Effector CD8-positive, alpha-beta T cell (primary cell): ENCODE measurements at places on chromosomes 6 and 20.

- DNase-seq, result no peak
Observed at GRCh38 chr6:113854531-113855499, 2.3 kb upstream of the MARCKS start.

DNA sequence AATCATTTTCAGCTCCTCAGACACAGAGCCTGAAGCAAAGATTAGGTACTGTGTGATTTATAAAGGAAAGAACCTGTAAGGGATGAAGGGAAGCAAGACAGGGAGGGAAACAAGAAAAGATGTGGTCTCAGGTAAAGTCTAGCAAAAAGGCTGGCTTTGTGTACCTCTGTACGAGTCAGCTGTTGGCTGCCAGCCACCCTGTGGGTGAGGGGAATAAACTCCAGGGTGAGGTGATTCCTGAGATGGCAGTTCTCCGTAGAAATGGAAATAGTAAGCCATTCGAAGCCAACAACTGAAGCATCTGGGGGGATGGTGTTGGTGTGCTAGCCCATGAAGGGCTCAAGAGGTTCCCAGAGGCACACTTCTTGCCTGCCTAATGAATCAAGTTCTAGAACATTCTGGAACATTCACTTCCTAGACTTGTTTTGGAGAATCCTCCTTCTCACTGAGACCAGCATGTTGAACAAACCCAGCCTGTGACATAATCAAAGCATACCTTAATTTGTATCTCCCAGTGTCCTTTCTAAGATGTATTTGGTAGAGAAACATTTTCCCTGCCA is 10.6 kb upstream of the TTPAL start:
- DNase-seq, result no peak

DNA sequence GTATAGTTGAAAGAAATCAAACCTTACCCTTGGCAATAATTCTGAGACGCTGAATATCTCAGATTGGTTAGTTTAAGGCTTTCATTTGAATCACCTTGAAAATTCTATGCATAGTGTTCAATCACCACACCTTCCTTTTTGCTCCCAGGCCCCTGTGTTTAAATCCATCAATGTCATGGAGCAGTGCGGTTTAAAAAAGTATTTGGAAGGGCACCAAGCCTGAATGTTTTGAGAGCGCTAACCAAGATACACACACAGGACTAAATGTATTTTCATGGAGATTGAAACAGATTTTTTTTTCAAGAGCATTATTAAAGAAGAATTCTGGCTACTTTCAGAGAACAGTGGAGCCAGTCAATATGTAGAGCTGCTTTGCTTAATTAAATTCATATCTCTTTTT is 195.7 kb downstream of the CENPW start:
- DNase-seq, result no peak

DNA sequence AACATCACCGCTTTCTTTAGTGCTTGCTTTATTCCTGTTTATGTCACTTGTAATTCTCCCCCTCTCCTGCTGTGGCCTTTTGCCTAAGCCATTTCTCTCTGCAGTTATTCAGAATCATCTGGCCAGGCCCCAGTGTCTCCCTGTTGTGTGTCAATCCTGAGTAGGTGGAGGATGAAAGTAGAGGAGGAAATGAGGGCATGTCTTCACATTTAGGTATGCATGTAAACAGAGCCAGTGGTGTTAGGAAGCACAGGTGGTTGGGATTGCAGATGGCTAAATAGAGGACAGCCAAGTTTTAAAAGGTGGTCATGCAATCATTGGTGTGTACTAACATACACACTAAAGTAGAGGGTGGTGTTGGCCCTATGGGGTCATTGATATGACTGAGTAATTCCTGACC is 5.2 kb downstream of the PRSS35 start:
- DNase-seq, result no peak
